ENCODE measurements at places on chromosomes 5 and 9. TPM values are rescaled to one million over a fixed set of nuclear protein-coding genes. Genes with fewer than 3 reads are reported as not detected.

DNA sequence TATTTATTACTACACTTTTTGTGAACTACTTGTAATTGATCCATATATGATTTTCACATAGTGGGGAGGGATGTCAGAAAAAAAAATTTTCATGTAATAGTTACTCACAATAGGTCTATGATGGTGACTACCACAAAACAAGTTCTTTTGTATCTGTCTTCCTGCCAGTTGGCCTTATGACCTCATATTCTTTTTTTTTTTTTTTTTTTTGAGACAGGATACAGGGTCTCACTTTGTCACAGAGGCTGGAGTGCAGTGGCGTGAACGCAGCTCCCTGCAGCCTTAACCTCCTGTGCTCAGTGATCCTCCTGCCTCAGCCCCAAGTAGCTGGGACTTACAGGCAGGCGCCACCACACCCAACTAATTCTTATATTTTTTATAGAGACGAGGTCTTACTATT, 10.9 kb downstream of the SEC24A start:
- DNase-seq, result no peak

- no peak for DNase-seq
These were observed 26.6 kb downstream of the GRAMD2B start for GRCh38 chr5:126449751-126450271.

The HOMER1 gene
- 5.4 TPM for total RNA-seq

The DIRAS2 gene
- 4.8 TPM for total RNA-seq

The NHP2 gene
- 572 TPM for total RNA-seq

DNA sequence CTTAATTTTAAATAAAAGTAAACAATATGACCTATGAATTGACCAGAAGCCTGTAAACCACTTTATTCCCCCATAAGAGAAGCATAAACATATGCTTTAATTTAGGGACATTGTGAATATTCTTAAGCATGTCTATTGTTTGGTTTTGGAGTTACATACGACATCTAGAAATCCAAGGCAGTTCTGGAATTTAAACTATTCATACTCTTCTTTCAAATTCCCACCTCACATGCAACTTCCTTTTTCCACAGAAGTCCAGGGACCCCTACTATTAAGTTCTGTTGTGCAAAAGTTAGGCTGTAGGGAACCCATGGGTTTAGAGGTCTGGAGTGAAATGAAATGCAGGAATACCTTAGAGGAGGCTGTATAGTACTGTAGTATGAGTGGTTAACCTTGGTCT, 2.1 kb downstream of the RIC1 start:
- no peak for DNase-seq

GRCh38 chr9:9625248-9625647, 987.6 kb downstream of the PTPRD start:
- DNase-seq, result no peak

The SHOC1 gene
- 0.07 TPM for total RNA-seq

DNA sequence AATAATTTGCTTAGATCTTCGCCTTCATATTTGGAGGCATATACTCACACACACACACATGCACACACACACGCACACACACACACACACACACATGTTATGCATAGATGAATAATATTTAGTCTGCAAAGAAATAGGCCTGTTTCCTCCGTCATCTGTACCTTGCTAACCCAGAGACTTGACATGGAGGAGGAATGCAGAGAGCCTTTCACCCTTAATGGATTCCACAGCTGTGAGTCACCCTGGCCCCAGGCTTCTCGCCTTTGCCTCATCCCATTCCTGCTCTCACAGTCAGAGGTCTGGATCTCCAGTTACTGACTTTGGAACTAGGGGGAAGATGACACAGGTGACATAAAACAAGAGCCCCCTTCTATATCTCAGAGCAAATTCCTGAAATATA, 29.7 kb downstream of the ZNF462 start:
- DNase-seq, result peak; percentile 94

GRCh38 chr9:14882090-14882489, 28.1 kb downstream of the FREM1 start:
- no peak for DNase-seq

GRCh38 chr5:151040211-151040747, 19.9 kb downstream of the GPX3 start:
- DNase-seq, result no peak

DNA sequence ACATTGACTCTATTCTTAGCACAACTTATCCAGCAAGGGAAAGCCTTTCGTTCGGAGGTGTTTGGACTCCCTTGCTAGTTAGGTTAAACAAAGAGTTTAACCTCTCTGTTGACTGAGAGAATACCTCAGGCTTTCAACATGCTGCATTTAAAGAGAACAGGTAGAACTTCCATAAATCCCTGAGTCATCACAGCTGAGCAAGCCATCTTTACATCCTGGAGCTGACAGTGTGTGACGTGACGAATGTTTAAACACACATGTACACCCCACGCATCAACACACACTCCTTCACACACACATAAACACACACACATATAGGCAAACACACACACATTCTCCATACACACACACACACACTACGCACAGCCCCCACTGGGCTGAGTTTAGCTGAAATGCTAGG, 152.8 kb downstream of the ADAMTS12 start:
- DNase-seq, result no peak

The MTX3 gene
- total RNA-seq, result 6.2 TPM

The CHSY3 gene
- total RNA-seq, result 2.5 TPM

GRCh38 chr9:114677418-114677817, 4.6 kb downstream of the TEX48 start:
- peak; percentile 92 for DNase-seq

DNA sequence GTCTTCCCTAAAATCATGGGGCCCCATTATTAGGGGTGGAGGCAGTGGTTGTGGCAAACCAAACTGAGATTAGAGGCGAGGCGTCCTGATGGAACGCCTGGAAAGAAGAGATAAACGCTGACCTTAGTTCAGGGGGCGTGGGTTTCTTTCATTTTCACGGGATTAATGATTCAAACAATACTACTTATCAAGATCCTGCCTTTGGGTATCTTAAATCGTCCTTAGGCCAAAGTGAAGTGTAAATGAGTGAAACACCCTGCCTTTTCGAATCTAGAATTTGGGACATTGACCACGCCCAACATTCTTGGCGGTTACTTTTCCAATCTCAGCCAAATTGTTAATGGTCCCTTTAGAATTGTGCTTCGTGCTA, 1.0 kb upstream of the UBTD2 start:
- no peak for DNase-seq

DNA sequence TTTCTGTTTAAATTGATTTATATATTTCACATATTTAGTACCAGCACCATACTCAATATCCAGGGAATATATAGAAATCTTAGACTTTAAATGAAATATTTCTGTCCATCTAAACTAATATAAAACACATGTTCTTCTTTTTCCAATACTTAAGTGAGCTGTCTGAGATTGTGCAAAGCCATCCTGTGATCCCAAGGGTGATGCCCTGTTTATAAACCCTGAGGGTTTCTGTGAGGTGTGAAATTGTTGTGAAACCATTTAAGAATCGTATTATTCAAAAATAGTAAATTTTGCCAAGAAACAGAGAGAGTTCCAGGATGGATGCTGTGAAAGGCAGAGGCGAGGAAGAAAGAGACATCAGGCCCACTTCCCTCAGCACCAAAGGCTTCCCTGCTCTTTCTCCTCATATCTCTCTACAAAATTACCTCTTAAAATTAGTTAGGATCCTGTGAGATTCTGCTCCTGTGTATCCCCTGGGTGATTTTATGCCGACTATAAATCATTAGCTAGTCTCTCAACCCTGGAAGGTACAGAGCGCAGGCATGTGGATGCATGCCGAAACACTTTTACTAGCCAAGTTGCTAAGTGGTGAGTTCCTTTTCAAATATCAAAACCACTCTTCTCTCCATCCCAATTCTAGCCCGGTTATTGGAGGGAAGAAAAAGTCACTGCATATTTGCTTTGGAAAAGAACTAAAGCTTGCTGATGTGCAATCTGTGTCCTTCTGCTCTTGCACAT, 183.0 kb downstream of the GLIS3 start:
- DNase-seq, result no peak

DNA sequence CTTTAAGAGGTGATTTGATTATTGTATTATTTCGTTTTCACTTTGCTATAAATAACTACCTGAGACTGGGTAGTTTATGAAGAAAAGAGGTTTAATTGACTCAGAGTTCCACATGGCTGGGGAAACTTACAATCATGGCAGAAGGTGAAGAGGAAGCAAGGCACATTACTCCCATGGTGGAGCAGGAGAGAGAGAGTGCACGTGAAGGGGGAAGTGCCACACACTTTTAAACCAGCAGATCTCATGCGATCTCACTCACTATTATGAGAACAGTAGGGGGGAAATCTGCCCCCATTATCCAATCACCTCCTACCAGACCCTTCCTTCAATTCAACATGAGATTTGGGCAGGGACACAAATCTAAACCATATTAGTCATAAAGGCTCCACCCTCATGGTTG, 36.1 kb upstream of the NDFIP1 start:
- DNase-seq, result no peak

GRCh38 chr5:113170707-113171106, 194.1 kb downstream of the DCP2 start:
- DNase-seq, result no peak

The NR5A1 gene
- total RNA-seq, result not detected

GRCh38 chr9:95025213-95026147, 292.0 kb downstream of the FANCC start:
- peak; percentile 86 for DNase-seq

GRCh38 chr9:87667164-87667738, 58.7 kb upstream of the CTSL start:
- DNase-seq, result no peak

The PITX1 gene
- total RNA-seq, result 0.14 TPM

- DNase-seq, result no peak
These were observed 3.4 kb upstream of the SPINK4 start for GRCh38 chr9:33236571-33236970.

DNA sequence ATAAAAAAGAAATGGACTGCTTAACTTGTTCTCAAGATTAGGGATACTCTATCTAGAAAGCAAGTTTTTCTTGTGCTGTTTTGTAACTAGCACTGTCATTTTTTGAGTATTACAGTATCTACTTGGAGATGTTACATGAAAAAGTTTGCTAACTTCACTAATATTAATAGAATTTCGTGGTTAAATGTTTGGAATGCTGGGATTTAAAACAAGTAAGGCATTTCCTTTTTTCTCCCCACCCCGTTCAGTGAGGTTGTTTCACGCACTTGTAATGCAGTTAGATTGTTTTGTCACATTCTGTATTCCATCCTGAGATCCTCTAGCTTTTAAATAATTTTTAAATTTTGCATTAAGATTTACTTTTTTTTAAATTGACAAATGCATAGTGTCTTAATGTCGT, 20.0 kb upstream of the TEK start:
- no peak for DNase-seq

DNA sequence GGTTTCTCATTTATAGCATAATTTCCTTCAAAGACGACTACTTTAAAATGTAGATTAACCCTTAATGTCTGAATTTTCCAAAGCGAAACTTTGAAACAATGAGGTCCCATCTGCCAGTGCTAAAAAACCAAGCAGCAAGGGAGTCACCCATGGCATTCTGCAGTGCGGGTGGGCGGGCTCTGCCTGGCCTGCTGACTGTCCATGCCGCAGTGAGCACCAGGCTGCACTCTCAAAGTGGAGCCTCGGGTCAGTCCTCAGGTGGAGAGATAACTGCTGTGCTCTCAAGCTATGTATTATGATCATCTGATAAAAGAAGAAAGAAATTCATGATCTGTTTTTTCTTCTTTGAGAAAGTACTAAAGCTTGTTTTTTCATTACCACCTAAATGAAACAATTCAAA, 581.6 kb downstream of the CETN3 start:
- no peak for DNase-seq
